ENCODE measurements at places on chromosomes 2 and 18.

GRCh38 chr2:203972066-203972465 is 35.5 kb downstream of the ICOS start:
- DNase-seq: no peak

DNA sequence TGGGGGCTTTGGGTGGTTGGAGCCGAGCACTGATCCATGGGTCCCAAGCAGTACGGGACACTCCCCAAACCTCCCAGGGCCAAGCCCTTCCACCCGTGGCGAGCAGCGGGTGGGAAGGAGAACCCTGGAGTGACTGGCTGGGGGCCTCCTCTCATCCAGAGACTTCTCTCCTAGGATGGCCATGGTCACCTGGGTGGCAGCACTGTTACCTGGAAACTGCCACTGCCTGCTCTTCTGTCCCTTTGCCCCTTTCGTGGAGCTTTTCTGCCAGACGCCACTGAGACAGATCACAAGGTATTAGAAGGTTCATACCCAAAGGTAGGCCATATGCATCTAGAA is 26.9 kb downstream of the CENPO start:
- DNase-seq: no peak

- DNase-seq: no peak
Observed at GRCh38 chr2:79638954-79639353, 126.1 kb downstream of the CTNNA2 start.

- DNase-seq: no peak
Observed at GRCh38 chr18:58541789-58542425, 87.0 kb downstream of the ALPK2 start.

DNA sequence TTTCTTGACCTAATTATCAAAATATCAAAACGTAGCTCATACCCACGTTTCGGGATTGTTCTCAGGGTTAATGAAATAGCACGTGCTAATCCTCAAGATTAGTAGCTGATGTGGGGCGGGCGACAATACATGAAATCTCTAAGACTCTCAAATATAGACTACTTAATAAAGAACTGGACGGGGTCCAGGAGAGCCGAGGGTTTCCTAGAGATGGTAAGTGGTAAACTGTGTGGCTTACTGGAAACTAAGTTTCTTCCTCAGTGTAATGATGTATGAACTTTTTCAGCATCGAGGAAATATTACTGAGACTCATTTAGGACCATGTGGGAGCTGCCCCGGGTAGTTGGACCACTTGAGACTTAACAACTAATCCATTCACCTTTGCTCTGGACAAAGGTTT is 453.3 kb upstream of the SALL3 start:
- DNase-seq: no peak

- DNase-seq: no peak
Observed at GRCh38 chr2:38554973-38555595, 47.6 kb downstream of the HNRNPLL start.

DNA sequence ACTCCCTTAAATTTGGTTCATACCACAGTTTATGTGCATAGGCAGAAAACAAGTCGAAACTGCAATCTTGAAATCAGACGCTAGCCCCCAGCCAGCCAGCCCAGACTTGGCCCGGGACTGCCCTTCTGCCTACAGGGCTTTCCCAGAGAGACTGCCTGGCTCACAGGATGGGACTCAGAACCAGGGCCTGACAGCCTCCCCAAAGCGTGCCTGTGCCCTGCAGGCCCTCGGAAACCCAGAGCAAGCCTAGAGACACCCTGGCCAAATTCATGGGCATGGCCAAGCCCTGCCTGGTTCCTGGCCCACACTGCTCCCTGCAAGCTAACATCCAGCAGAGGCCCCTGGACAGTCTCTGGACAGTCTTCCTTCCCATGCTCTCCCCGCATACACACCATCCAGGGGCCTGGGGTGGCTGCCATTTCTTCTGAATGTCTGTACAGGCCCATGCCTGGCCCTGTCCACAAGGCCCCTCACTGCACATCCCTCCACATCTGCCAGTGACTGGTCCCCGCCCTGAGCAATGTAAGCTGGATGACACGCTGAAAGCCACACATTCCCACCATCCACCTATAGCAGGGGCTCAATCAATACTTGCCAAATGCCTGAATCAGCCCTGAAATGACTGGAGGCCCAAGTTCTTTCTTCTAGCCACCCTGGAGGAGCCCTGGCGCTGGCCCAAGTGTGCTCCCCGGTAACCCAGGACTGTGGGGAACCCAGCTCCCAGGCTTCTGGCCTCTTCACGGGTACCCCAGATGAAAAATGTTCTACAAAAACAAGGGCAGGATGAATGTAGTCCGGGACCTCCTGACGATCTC is 73.1 kb downstream of the HDAC4 start:
- DNase-seq: no peak

DNA sequence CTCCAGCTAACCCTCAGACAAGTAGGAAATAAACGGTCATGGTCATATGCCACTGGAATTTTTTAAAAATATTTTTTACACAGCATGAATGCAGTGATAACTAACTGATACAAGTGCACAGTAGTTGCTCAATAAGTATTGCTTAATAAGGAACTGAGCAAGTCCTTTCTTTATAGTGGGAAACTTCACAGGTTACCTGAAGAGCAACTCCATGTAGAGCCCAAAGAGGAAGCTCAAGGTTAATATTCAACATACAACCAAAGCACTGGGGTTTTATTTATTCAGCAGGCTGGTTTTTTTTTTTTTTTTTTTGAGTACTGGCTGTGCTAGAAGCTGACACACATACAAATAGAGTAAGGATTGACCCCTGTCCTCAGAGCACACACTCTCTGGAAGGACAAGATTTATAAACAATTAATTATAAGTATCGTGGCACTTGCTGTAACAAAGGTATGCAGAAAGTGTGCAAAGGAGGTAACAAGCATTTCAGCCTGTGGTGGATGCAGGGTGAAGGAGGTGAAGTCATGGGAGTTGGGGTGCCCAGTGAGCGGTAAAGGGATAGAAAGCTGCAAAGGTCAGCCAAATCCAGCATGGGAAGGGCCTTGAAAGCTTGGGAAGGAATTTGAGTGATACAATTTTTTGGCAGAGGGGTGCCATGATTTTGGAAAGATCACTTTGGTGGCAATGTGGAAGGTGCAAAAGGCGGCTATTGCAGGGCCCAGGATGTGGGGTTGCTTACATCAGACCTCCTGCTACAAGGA is 52.7 kb downstream of the ATOH8 start:
- DNase-seq: no peak

DNA sequence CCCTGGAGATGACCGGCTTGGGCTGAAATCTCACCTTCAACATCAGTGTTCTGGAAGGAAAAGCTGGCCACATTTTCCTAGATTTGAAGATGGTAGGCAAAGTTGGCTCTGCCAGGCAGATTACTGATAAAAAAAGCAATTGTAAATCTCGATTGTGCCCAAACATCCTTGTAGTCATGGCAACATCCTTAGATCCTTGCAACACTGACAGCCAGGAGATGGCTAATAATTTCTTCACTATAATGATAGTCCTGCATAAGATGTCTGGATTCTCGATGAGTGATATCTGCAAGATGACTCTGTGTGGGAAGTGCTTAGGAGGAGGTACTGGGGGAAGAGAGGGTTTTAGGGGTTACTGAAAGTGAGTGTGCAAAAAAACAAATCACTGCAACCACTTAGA is 149.1 kb downstream of the FSHR start:
- DNase-seq: no peak

DNA sequence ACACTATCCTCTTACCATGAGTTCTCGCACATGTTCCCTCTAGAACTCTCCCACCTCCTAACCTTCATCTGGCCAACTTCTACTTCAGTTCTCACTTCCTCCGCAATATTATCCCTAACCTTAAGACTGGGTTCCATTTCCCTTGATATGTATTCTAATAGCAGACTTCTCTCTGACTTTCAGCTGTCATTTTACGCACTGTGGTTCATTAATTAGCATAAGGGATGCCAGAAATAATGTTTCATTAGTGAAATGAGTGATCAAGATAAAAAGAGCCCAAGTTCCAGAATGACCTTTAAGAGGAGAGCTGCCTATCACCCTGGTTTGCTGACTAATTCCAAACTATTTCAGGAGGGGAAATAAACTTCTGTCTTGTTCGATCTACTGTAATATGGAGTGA is 108.6 kb upstream of the CCDC150 start:
- DNase-seq: no peak

- DNase-seq: no peak
Observed at GRCh38 chr18:68694316-68694715, 20.6 kb downstream of the TMX3 start.

GRCh38 chr2:137031731-137032130 is 266.4 kb downstream of the THSD7B start:
- DNase-seq: no peak

DNA sequence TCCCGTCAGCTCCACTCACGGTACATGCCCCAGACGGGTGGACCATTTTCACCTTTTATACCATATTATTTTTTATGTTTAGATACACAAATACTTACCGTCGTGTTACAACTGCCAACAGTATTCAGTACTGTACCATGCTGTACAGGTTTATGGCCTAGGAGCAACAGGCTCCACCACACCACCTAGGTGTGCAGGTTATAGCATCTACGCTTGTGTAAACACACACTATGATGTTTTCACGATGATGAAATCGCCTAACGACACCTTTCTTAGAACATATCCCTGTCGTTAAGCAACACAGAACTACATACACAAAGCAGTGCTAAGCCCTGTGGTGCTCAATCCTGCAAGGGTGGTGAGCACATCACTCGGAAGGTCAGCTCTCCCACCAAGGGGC is 24.5 kb downstream of the NDUFA10 start:
- no peak for DNase-seq

- no peak for DNase-seq
Observed at GRCh38 chr18:37276111-37276890, 289.3 kb downstream of the CELF4 start.

- DNase-seq: no peak
Observed at GRCh38 chr2:109386004-109386695, 227.6 kb downstream of the SEPTIN10 start.

GRCh38 chr2:144747571-144747970 is 227.7 kb upstream of the ZEB2 start:
- no peak for DNase-seq

DNA sequence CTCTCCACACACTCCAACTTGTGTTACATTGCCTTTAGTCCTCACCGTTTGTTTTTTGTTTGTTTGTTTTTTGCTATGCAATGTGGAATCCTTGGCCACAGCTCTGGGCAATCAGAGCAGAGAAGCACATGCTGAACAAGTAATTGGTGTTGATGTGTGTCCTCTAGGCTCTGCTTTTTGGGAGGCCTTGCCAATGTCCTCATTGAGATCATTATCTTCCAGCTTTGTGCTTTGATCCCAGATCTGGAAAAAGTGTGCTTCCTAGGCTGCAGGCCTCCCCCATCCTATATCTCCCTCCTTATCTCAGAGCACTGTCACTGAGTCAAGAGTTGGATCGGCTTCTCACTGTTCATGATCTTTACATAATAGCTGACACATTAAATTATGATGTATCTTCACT is 25.9 kb downstream of the OSR1 start:
- no peak for DNase-seq

GRCh38 chr2:2536416-2537056 is 205.5 kb upstream of the MYT1L start:
- DNase-seq: no peak

GRCh38 chr2:16738361-16739225 is 73.0 kb upstream of the CYRIA start:
- no peak for DNase-seq

DNA sequence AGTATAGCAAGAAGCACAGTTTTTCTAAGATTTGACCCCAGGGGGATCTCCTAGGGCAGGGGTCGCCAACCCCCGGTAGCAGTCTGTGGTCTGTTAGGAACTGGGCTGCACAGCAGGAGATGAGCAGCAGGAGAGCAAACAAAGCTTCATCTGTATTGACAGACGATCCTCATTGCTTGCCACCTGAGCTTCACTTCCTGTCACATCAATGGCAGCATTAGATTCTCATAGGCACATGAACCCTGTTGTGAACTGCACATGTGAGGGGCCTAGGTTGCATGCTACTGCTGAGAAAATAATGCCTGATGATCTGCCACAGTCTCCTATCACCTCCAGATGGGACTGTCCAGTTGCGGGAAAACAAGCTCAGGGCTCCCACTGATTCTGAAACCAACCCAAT is 136.2 kb downstream of the RGPD3 start:
- DNase-seq: no peak

GRCh38 chr2:48400553-48401164 is 129.3 kb upstream of the STON1 start:
- no peak for DNase-seq

- DNase-seq: no peak
Observed at GRCh38 chr2:47070155-47070919, 84.8 kb downstream of the STPG4 start.

Data from D341Med (cell line).